ENCODE measurements at places on chromosomes 5 and 9. TPM values are rescaled to one million over a fixed set of nuclear protein-coding genes. Genes with fewer than 3 reads are reported as not detected.

- no peak for DNase-seq
Observed at GRCh38 chr5:148913493-148913892, 87.1 kb downstream of the ADRB2 start.

The BARHL1 gene
- polyA plus RNA-seq = not detected

- no peak for DNase-seq
Observed at GRCh38 chr9:34802916-34803315, 93.0 kb upstream of the CCL21 start.

GRCh38 chr5:77635917-77636640 lies 2.4 kb downstream of the OTP start:
- no peak for DNase-seq

- no peak for DNase-seq
Observed at GRCh38 chr5:143889986-143890385, 78.0 kb downstream of the HMHB1 start.

The PDLIM4 gene
- polyA plus RNA-seq = 102 TPM

The IL3 gene
- polyA plus RNA-seq = not detected

The SOHLH1 gene
- not detected for polyA plus RNA-seq

The SH2D3C gene
- 2.2 TPM for polyA plus RNA-seq

The ADAMTS12 gene
- polyA plus RNA-seq = 4.2 TPM

DNA sequence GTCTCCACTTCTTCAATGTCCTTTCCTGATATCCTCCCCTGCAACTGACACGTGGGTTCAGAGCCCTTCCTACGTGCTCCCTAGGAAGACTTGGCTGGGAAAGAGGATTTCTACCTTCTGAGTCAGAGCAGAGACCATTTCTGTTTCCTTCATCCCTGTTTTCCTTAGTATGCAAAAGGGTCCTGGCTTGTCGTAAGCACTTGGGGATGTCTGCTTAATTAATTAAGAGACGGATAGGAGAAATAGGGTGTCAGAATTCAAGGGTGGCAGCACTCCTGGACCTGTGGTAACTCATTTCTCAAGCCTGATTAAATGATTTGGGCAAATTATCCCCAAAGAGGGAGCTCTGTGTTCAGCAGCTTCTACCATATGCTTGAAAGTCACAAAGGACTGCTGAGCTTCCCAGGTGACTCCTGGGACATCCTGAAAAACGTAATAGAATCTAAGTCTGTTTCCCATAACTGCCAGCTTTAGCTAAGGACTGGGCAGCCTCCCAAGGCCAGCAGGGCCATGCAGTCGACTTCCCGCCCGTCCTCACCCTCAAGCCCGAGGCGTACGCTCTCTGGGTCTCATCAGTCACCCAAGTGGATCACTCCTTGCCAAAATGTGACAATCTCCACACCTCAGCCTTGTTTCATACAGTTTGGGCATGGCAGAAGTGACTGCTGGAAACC lies 20.5 kb downstream of the ABCA1 start:
- no peak for DNase-seq

GRCh38 chr9:74044844-74045243 lies 452.3 kb upstream of the RORB start:
- DNase-seq = no peak

DNA sequence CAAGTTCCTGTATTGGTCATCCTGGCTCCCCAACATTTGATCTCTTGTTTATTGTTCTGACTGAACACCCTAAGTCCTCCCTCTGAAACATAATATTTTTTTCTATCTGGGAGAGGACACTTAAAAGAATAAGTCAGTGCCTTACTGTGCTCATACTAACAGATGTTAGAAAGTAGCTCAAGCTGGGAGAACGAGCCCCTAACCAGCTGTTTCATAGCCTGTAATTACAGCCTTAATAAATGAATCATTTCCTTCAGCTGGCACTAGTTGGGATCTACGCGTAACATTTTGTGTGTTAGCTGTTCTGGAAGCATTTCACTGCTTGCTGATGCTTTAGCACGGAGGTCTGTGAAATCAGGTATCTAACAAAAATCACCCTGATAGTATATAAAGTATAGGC lies 345.9 kb upstream of the RIOK2 start:
- no peak for DNase-seq

The UQCRQ gene
- 1,138 TPM for polyA plus RNA-seq

GRCh38 chr5:100840789-100841188 lies 62.3 kb downstream of the ST8SIA4 start:
- no peak for DNase-seq

DNA sequence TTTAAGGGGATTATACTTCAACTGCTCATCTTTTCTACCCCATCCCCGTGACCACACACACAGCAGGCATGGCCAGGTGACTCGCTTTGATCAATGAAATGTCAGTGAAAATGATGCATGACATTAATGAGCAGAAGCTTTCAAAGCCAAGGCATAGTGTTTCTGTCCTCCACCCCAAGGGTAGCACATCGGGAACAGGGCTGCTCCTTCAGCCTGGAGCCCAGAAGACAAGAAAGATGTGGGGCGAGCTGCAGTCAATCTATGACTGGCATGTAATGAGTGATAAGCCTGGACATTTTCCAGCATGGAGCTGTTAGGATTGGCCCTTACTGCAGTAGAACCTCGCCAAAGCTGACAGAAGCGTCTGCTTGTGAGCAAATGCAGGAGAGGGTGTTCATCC lies 122.6 kb upstream of the IRX2 start:
- DNase-seq = no peak

The NUTM2F gene
- 0.29 TPM for polyA plus RNA-seq

The LOX gene
- 238 TPM for polyA plus RNA-seq

The FGD3 gene
- 4.1 TPM for polyA plus RNA-seq

DNA sequence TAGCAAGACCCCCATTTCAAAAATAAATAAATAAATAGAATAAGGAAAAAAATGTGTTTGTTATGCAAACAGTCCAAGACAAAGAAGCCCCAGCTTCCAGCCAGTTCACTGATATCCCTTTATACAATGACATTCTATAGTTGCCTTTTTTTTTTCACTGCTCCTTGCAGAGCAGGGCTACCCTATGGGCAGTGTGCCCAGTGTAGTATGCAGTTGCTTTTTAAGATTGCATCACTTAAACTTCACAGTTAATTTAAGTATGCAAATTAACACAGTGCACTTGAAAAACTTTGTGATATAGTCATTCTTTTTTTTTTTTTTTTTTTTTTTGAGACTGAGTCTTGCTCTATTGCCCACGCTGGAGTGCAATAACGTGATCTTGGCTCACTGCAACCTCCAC lies 40.8 kb upstream of the ARRDC3 start:
- DNase-seq = no peak
